ENCODE measurements at places on chromosomes 2 and 18. TPM values are rescaled to one million over a fixed set of nuclear protein-coding genes. Genes with fewer than 3 reads are reported as not detected.

Gene CPS1
- total RNA-seq = 0.51 TPM

Gene CAMKMT
- 2.4 TPM for total RNA-seq

Gene BZW1
- total RNA-seq = 413 TPM

Gene EHBP1
- 13.1 TPM for total RNA-seq

Gene UGT1A3
- not detected for total RNA-seq

Gene SNORC
- total RNA-seq = 0.13 TPM

Gene PXDN
- total RNA-seq = 195 TPM

Gene IL1A
- not detected for total RNA-seq

Gene CHRNG
- total RNA-seq = not detected

Gene SLC30A3
- 6.3 TPM for total RNA-seq

Gene RHBDD1
- total RNA-seq = 4.6 TPM

Gene LYPD1
- total RNA-seq = 0.13 TPM

Gene EPB41L3
- total RNA-seq = 4.5 TPM

Gene SPP2
- not detected for total RNA-seq

Gene CCDC74A
- 2.2 TPM for total RNA-seq

Gene IL36RN
- not detected for total RNA-seq

Gene NT5DC4
- not detected for total RNA-seq

Gene MPP4
- total RNA-seq = 1.5 TPM

Gene ST6GAL2
- 0.63 TPM for total RNA-seq

Gene ZNF385B
- total RNA-seq = not detected

Gene PRKAG3
- not detected for total RNA-seq

Gene DIPK1C
- not detected for total RNA-seq

Gene SRD5A2
- total RNA-seq = not detected

Gene PLCD4
- 1.4 TPM for total RNA-seq

Gene DRC1
- total RNA-seq = not detected

Gene ANKAR
- total RNA-seq = 4.6 TPM

Gene ZNF2
- total RNA-seq = 8.1 TPM

Gene CTNNA2
- not detected for total RNA-seq

Gene KCNS3
- total RNA-seq = 0.25 TPM

Gene RNF25
- 34.4 TPM for total RNA-seq

Gene SPATA3
- not detected for total RNA-seq

Gene ZNF519
- total RNA-seq = 3.1 TPM

Gene SIX2
- total RNA-seq = not detected

Gene GCKR
- total RNA-seq = 0.13 TPM

Gene AMER3
- total RNA-seq = not detected

Gene TGFBRAP1
- total RNA-seq = 57.5 TPM

Gene SIX3
- not detected for total RNA-seq

Gene FZD7
- under 0.01 TPM for total RNA-seq

Gene OBSL1
- total RNA-seq = 40.8 TPM

Gene SPATS2L
- 9.4 TPM for total RNA-seq

Gene RIT2
- not detected for total RNA-seq

Gene CD302
- total RNA-seq = 14.4 TPM

Gene GLI2
- total RNA-seq = under 0.01 TPM

Gene AFF3
- total RNA-seq = under 0.01 TPM

Gene ONECUT2
- not detected for total RNA-seq

Gene EML6
- total RNA-seq = 0.77 TPM

Gene ACVR1C
- total RNA-seq = under 0.01 TPM

Gene FOXI3
- not detected for total RNA-seq

Gene VWC2L
- not detected for total RNA-seq

Gene CD8A
- under 0.01 TPM for total RNA-seq
